ENCODE measurements at places on chromosomes 3 and 15. TPM values are rescaled to one million over a fixed set of nuclear protein-coding genes. Genes with fewer than 3 reads are reported as not detected.

Gene CORO2B
- total RNA-seq = 1.3 TPM

DNA sequence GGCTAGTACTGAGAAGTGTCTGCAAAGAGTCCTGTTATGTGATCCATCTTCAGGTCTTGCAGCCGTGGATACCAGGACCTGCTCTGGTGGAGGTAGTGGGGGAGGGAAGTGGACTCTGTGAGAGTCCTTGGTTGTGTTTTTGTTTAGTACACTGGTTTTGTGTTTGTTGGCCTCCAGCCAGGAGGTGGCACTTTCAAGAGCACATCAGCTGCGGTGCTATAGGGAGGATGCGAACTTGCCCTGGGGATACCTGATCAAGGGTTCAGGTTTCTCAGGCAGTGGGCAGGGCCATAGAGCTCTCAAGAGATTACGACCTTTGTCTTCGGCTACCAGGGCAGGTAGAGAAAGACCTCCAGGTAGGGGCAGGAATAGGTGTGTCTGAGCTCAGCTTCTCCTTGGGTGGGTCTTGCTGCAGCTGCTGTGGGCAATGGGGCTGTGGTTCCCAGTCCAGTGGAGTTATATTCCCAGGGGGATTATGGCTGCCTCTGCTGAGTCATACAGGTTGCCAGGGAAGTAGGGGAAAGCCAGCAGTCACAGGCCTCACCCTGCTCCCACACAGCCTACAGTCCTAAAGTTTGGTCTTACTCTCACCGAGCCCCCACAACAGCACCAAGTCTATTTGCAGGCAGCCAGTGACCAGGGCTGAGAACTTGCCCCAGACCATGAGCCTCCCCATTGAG is 132.8 kb upstream of the NPHP3 start:
- no peak for DNase-seq

DNA sequence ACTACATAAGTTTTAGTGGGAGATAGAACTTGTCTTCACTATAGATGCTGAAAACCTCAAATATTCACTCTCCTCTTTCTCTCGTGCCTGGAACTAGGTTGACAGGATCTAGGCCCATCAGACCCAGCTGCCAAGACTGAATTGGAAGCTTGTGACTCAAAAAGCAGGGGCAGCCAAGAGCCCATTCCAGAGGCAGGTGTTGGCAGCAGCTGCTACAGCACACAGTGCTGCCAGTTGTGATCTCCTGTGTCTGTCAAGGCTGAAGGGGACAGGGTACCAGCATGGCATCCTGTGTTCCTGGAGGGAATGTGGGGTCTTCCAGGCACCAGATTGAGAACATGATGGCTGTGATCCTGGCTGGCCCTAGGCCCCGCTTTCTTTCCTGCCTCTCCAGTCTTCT is 92.5 kb upstream of the MB21D2 start:
- DNase-seq = no peak

- DNase-seq = no peak
Observed at GRCh38 chr3:145820170-145820569, 340.8 kb downstream of the PLOD2 start.

- DNase-seq = no peak
Observed at GRCh38 chr15:40512440-40512839, 41.7 kb downstream of the CHST14 start.

DNA sequence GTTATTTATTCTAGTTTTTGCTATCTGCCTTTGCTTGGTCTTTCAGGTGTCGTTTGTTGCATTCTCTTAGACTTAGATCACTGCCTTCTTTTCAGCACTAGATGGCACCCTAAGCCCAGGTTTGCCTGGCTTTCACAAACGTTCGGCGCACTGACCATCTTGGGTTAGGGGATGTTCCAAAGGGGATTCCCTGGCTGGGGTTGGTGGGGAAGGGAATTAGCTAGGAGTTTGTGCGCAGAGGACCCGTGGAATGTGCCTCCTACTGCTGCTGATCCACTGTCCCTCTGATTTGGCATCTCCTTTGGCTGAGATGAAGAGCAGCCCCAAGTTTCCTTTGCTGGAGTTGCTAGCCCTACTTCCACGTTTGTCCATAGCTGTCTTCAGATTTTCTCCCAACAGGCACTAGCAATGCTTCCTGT is 33.9 kb downstream of the PFN2 start:
- peak; percentile 16 for DNase-seq

- DNase-seq = no peak
Observed at GRCh38 chr3:112048911-112049310, 14.4 kb downstream of the TMPRSS7 start.

GRCh38 chr3:138923531-138923994 is 23.4 kb downstream of the FOXL2 start:
- DNase-seq = peak; percentile 77

- DNase-seq = no peak
Observed at GRCh38 chr3:31926543-31926942, 54.5 kb downstream of the OSBPL10 start.

DNA sequence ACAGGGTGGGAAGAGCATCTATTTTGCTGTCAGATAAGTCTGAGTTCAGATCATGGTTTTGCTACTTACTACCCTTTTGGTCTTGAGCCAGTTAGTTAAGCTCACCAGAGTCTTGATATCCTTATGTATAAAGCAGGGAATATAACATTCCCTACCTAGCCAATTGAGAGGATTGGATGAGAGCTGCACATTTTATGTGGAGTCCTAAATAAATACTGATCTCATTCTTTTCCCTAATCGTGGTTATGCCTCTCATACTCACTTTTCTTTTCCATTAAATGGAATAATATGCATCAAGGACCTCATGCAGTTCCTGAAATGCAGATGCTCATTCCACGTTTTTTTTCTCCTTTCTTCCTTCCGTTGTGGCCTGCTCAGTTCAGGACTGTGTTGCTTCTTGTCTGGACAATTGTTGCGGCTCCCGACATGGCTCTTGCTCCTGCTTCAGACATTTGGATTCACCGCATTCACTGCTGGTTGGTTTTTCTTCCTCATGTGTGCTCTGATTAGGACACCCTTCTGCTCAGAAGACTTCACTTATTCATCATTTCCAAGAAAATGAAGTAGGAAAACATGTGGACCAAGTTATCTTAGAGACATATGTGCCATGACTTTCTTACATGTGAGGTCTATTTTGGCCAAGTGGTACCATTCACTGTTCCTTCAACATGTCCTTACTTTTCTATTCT is 90.2 kb downstream of the NFKBIZ start:
- DNase-seq = no peak

DNA sequence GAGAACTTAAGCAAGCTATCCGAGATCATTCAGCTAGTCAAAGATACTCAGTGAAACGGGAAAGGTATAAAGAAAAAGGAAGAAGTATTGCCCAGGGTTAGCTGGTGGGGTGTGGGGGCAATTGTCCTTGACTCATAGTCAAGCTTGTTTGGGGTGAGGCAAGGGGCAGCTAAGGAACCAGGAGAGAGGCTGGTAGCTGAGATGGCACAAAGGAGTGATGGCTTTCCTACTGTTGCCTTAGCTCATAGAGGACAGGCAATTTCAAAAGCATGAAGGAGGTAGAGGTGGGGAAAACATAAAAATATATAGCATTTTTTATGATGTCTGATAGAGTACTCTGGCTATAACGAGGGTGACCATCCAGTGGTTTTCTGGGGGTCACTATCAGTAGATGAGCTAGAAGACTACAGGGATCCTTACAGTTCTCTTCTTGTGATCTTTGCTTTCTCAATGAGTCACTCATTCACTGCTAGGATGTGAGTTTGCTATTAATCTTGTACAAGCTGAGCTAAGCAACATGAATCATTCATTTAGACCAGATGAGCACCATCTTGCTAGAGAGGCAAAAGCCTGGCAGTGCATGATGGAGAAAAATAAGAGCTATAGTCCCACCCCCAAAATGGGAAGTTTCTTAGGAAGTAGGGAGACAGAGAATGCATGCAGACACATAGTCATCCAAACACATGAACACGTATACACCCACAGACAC is 207.1 kb upstream of the PFN2 start:
- DNase-seq = no peak

All from uterus (tissue), 4 donors.